ENCODE measurements at places on chromosomes 3 and 15.

DNA sequence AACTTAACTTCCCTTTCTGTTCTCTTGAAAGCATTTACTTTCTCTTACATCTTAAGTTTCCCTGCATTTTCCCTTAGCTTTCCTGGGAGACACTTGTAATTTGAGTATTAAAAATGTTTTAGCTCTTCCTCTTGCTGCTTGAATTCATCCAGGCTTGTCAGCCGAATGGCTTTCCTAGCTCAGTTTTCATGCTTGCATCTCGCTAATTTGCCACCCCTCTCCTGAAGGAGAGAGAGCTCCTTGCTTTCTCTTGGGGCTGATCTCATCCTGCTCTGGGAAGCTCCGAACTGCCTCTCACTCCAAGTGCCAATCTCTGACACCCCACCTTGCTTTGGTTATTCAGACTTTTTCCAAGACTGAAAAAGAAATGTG, 374.6 kb upstream of the TBL1XR1 start:
- DNase-seq, result no peak

- no peak for DNase-seq
These were observed 11.6 kb downstream of the NIPA2 start for GRCh38 chr15:22850055-22850454.

DNA sequence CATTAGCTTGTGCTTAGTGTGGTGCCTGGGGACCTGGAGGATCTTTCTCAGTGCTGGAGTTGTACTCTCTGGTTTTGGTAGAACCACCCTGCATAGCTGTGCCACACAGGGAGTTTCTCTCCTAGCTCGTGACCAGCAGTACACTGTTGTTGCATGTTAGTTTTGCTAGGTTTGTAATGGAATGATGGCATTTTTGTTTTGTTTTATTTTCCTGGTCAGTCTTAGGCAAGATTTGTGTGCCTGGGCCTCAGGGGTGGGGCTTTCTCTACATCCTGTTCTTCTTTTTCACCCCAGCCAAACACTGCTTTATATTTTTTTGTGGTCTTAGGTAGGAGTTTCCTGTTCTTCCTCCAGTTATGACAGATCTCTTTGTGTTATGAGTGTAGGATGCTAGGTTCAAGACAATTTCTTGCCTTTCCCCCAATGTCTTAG, 534.5 kb upstream of the KCNMB2 start:
- DNase-seq, result peak; percentile 69

- no peak for DNase-seq
These were observed 40.9 kb upstream of the CCDC80 start for GRCh38 chr3:112681822-112682325.

- no peak for DNase-seq
These were observed 37.8 kb downstream of the MITF start for GRCh38 chr3:69776920-69777581.

GRCh38 chr15:90174140-90174875, 26.8 kb upstream of the SEMA4B start:
- no peak for DNase-seq

GRCh38 chr15:74108111-74108510, 22.3 kb upstream of the ISLR2 start:
- no peak for DNase-seq
